A549 (cell line): ENCODE measurements at places on chromosomes 1 and 21. TPM values are rescaled to one million over a fixed set of nuclear protein-coding genes. Genes with fewer than 3 reads are reported as not detected.

Gene TLCD4
- 12.7 to 14.2 TPM (median 13.3 TPM) in 3 replicates for polyA plus RNA-seq

DNA sequence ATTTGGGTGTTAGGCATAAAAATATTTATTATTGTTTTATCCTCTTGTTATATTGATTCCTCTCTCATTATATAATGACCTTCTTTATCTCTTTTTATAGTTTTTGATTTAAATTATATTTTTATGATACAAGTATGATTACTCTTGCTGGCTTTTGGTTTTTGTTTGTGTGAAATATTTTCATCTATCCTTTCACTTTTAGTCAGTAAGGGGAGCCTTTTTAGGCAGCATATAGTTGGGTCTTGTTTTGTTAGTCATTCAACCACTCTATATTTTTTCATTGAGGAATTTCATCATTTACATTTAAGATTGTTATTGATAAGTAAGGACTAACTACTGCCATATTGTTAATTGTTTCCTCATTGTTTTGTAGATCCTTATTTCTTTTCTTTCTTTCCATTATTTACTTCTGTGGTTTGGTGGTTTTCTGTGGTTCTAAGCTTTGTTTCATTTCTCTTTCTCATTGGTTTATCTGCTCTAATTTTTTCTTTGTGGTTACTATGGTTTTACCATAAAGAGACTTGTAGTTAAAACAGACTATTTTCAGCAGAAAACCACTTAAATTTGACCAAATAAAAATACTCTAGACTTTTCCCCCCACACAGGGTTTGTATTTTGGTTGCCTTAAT is 593.1 kb downstream of the NUF2 start:
- no peak for DNase-seq

- no peak for DNase-seq
Measured at GRCh38 chr1:108892356-108893140, 15.8 kb downstream of the GPSM2 start.

GRCh38 chr21:46023555-46023954 is 42.0 kb downstream of the COL6A1 start:
- DNase-seq, result no peak

Gene S100A14
- 0.16 to 0.21 TPM (median 0.21 TPM) in 3 replicates for polyA plus RNA-seq

DNA sequence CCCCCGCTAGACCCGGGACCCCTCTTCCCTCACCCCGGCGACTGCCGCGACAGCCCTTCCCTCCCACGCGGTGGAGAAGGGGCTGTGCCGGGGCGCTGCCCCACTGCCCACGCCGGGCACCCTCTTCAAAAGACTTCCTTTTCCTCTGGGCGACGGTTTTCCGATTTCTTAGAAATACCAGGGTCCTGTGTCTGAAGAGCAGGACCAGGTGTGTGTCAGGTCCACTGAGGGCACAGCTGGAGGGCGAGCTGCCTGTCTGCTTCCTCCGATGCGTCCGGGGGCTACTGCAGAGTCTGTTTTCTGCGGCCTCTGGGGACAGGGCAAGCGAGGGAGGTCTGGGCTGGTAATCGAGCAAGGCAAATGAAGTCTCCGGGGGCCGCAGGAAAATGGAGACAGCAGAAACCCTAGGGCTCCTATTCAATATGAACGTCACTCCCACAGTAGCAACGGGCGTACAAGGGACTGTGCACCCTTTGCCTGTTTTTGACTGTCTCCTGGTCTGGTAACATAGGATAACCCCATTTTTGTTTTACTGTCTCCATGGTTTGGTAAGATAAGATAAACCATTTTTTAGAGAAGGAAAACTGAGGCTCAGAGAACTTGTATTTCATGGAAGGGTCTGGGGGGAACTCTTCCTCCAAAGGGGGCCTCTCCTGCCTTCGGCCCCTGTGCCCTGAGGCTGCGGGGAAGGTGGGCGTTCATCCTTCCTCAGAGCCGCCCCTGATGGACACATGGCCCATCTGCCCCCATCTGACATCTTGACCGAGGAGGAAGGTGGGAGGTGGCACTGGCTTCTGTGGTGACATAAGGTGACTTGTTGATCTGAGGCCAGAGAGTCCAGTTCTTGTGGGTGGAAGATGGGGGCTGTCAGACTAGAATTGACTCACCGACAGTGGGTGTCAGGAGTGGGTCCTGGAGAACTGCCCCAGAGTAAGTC is 970 bp downstream of the TNFRSF1B start:
- no peak for DNase-seq

Gene KPRP
- polyA plus RNA-seq, result not detected in 3 replicates
